ENCODE measurements at places on chromosomes 7 and 10.
A peak's percentile ranks its signal among the peaks of the same experiment; 100 is the strongest.

GRCh38 chr10:96229568-96230030, 41.8 kb downstream of the BLNK start:
- peak; percentile 35 for DNase-seq

- no peak for DNase-seq
Measured at GRCh38 chr7:77391230-77391629, 24.9 kb downstream of the GSAP start.

- DNase-seq: no peak
Measured at GRCh38 chr7:36085096-36085495, 68.0 kb upstream of the EEPD1 start.

DNA sequence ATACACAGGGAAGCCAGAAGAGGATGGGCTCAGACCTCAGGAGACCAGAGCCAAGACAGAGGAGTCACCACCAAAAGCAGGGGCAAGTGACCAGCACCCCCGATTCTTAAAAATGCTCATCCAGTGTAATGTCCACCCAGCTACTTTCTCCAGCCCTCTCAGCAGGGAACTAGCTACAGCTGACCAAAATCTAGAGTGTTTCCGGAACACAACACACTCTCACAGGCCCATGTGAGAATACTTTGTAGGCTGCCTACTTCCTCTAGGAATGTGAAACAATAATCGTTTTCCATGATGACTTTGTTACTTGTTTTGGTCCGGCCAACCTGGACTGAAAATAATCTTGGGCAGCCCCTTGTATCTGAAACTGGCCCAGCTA, 14.5 kb downstream of the PSAP start:
- no peak for DNase-seq

DNA sequence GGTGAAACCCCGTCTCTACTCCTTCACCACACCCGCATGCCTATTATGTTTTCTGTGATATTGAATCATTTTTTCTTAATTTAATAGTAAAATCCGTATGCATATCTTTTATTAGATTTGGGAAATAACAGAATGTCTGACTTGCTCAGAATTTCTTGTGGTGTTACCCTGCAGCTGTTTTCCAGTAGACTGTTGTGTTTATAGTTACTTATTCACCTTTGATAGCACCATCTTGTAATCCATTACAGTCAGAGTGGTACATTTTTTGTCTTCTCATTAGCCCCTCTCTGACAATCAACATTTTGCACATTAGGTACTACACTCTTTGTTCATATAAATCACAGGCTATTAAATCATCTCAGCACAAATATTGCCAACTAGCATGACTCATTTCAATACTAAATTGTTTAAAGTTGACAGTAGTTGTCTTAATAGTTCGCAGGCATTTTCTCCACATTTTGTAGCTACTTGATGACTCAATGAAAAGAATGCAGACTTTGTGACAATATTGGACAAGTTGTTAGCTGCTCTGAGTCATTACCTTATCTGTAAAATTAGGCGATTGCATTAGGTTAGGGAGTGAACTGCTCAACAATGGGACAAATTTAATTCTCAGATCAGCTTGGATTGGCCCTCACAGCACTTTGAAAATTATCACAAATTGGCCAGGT, 17.8 kb upstream of the SLC16A12 start:
- DNase-seq: no peak

Measured in NCI-H774 (cell line).